ENCODE measurements at places on chromosomes 11 and 22.

GRCh38 chr11:19436932-19437331, 196.2 kb upstream of the E2F8 start:
- peak; percentile 32 for DNase-seq

- no peak for DNase-seq
Measured at GRCh38 chr11:114848027-114848426, 169.7 kb downstream of the NXPE2 start.

- DNase-seq: no peak
Measured at GRCh38 chr11:93267383-93267782, 63.2 kb upstream of the DEUP1 start.

DNA sequence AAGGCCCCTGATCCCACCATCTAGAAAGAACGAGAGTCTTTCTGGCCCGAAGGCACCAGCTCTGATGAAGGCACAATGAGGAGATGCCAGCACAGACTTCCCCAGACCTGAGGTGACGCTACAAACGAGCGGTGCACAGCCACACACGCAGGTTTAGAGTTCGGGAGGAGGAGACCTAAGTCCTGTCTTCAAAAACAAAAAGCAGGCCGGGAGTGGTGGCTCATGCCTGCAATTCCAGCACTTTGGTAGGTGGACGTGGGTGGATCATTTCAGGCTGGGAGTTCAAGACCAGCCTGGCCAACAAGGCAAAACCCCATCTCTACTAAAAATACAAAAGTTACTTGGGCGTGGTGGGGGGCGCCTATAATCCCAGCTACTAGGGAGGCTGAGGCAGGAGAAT, 9.5 kb downstream of the LTO1 start:
- no peak for DNase-seq

- no peak for DNase-seq
Measured at GRCh38 chr11:42473106-42473505, 838.7 kb upstream of the API5 start.

- no peak for DNase-seq
Measured at GRCh38 chr11:119373921-119374631, 7.4 kb downstream of the USP2 start.

DNA sequence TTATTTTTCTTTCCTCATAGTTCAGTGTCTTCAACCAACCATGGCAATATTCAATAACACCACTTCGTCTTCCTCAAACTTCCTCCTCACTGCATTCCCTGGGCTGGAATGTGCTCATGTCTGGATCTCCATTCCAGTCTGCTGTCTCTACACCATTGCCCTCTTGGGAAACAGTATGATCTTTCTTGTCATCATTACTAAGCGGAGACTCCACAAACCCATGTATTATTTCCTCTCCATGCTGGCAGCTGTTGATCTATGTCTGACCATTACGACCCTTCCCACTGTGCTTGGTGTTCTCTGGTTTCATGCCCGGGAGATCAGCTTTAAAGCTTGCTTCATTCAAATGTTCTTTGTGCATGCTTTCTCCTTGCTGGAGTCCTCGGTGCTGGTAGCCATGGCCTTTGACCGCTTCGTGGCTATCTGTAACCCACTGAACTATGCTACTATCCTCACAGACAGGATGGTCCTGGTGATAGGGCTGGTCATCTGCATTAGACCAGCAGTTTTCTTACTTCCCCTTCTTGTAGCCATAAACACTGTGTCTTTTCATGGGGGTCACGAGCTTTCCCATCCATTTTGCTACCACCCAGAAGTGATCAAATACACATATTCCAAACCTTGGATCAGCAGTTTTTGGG, at the start of gene OR51T1:
TSS of gene OR51T1 (plus strand) at position 41 of the 641 bp plus-strand sequence. CDS start at position 41, 0 bp downstream.
- DNase-seq: no peak

- no peak for DNase-seq
Measured at GRCh38 chr22:30245181-30245984, 1.2 kb downstream of the LIF start.

DNA sequence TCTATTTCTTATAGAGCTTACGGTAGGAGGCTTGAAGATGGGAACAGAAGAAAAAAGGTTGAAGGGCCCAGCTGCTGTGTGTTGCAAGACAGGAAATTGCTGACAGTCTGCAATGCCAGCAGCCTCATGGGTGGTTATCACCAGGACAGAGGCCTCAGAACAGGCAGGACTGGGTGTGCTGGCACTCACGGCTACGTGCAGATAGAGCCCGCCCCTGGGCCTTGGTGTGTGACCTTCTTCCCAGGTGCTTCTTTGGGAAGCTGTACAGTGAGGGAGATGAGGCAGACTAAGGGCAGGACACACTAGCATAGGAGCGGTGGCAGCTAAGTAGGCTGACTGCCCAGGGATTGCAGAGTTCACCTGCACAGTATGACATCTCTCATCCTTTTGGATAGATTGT, 12.6 kb downstream of the PRAME start:
- no peak for DNase-seq

DNA sequence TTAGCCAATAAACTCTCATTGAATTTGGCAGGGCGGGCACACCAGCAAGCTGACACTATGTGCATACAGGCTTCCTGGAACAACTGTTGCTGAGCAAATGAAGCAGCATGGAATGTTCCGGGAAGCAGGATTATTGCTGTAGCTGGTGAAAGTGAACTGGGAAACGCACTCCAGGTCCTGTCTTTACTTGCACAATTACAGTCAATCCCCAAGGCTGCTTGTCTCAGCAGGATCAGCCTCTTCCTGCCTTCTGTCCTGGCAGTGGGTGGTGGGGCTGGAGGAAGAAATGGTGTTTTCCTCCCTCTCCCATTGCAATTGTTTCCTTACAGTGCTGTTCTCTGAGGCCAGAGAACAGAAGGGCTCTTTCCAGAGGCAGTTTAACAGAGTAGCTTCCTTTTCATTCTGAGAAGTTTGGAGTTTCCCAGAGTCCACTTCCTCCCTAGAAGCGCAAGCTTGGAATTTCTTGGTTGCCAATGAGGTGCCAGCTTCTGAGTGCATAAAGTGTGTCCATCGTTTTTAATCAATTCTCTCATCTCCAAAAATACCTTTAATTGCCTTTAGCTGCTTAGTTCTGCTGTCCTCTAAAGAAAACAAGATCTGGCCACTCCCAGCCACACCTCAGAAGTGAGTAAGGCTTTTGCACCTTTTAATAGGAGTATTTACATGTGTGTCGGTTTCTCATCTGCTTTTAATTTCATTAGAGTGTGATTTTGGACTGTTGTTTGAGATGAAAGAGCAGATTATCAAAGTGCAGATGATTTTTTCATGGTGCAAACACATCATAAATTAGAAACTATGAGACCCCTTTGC, 19.9 kb downstream of the CD44 start:
- DNase-seq: no peak

GRCh38 chr11:75667255-75667830, 1.5 kb downstream of the MAP6 start:
- DNase-seq: no peak

- DNase-seq: peak; percentile 5
Measured at GRCh38 chr11:10497371-10498021, 42.4 kb downstream of the AMPD3 start.

DNA sequence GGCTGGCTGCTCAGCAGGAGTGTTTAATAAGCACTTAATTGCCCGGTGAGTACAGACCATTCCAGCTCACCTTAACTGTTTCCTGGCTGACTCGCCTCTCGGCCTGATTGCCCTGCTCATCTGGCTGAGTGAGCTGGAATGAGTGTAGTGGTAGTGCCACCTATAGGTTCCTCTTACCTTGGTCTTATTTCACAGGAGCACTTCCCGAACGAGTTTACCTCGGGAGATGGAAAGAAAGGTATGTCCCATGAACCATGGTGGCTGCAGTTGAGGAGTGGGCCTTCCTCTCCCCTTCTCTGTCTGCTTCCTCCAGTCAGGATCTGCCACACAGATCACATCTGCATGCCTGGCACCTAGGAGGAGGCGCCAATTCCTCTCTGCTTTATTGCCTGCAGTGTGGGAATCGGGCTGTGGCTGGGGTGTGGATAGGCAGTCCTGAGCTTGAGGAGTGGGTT, 26.7 kb downstream of the UPB1 start:
- peak; percentile 66 for DNase-seq

- no peak for DNase-seq
Measured at GRCh38 chr22:17387356-17387755, 18.1 kb downstream of the CECR2 start.

- DNase-seq: no peak
Measured at GRCh38 chr11:59901306-59901705, 22.7 kb downstream of the OOSP3 start.

GRCh38 chr11:70353900-70354568, 44.3 kb upstream of the CTTN start:
- DNase-seq: no peak

DNA sequence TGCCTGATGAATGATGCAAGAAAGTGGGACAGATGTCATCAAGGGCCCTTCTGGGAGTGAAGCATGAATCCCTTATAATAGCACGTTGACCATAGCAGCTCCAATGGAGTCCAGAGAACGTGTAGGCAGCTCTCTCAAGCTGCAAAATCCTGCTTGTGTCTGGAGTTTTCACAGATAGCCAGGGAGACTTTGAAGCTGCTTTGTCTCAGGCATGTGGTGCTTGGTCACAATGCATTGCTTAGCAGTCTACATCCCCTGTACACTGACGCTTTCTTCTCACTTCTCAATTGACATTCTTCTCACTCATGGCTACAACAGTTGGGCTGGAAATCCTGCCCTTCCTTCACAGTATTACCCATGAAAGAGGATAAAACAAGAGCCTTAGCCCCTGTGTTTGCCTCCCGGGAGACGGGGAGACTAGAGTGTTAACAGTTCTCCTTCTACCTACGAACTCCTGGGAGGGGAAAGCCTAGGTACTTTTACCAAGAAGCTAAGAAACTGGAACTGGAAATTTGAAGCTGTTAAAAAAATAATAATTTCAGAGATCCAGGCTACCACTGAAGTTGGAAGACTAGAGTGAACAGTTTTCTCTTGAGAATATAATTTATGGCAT, 20.7 kb upstream of the MMP7 start:
- DNase-seq: no peak

DNA sequence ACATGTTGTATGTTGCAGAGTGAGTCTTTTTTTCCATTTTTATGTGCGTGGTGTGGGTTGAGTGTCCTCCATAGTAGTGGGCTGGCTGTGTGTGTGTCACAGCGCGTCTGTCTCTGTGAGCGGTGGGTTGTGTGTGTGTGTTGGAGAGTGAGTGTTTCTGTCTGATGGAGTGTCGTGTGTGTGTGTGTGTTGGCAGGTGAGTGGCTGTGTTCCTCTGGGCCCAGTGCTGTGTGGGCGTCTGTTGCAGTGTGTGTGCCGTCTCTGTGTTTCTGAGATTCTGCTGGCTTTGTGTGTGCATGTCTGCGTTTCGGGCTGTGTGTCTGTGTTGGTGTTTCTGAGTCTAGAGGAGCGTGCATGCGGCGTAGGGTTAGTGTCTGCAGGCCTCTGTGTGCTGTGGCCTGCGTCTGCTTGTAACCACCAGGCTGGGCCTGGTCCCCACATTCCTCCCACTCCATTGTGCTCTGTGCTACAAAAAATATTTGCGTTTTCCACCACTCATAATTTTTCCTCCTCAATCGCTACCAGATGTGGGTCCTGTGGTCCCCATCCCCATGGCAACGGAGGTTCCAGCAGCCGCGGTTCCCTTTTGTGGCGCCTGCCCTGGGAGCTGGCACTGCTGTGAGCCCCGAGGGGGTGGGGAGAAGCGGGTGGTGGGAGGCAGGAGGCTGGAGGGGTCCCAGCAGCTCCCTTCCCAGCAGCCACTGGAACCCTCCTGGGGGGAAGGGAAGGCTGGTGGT, 15.2 kb downstream of the SCARF2 start:
- DNase-seq: no peak

DNA sequence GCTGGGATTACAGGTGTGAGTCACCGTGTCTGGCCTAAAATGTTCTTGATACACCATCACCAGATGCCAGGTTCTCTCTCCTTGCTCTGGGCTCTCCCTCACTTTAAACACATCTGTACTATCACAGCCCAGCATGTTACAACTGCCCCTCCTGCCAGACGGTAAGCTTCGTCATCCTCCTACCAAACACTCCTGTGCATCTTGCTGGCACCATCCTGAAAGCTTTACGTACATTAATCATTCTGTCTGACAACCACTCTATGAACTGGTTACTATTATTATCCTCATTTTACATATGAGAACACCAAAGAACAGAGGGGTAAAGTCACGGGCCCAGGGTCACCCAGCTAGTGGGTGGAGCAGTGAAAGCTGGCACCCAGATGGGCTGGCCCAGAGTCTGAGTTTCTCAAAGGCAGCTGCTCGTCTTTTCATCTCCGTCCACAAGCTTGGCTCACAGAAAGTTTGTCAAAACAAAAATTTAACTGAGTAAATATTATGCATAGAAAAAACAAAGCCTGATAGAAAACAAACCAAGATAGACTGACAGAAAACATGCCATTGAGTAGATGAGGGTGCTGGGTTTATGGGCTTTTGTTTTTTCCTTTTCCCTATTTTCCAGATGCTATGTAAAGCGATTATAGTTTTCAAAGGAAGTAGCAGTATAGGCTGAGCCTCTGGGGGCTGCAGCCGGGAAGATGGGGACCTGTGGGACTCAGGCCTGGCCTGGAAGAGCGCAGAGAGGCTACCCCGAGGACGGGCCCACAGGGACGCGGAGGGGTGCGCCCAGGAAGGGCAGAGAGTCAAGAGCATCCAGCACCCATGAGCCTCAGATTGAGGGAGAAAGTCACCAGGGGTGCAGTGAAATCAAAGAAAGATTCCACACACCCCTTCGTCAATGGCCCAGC, 9.5 kb downstream of the PLA2G6 start:
- DNase-seq: no peak

- no peak for DNase-seq
Measured at GRCh38 chr11:134272381-134273316, 3.5 kb upstream of the GLB1L3 start.

DNA sequence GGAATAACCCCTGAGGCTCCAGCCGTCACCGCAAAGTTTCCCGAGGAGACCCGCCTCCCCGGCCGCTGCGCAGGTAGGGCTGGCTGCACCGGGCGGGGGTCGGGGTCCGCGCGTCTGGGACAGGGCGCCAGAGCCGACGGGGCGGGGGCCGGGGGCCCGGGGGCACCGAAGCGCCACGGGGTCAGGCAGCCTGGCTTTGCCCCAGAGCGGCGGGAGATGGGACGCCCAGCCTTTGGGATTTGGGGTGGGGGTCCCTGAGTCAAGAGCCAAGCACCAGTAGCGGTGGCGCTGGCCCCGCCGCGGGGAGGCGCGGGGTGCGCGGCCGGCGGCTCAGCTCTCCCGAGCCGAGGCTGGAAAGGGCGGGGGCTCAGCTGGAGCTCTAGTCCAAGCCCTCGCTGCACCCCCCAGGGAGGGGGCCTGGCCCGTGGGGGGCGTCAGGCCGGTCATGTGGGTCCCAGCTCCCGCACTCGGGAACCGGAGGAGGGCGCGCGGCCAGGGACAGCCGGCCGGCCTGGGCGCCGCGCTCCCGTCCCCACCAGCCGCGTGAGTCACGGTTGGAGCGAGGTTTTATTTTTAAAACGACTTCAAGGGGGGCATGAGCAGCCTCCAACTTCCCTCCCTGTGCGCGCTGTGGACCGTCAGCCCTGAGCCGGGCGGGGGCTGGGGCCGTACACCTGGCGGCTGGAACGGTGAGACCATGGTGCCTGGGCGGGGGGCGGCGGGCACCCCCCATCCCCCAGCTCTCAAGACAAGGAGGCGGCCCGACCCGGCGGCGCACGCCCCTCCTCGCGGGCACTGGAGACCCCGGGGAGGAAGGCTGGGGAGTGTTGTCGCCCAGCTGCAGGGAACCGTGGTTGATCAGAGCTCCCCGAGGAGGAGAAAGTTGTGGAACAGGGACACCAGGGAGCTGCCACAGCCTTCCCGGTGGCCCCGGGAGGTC, 626 bp downstream of the FLRT1 start:
- no peak for DNase-seq

GRCh38 chr22:39710380-39711150, 140.0 kb downstream of the CACNA1I start:
- no peak for DNase-seq

GRCh38 chr22:29753808-29754657, 12.8 kb downstream of the ZMAT5 start:
- DNase-seq: no peak
